ENCODE measurements at places on chromosomes 1 and 21.

DNA sequence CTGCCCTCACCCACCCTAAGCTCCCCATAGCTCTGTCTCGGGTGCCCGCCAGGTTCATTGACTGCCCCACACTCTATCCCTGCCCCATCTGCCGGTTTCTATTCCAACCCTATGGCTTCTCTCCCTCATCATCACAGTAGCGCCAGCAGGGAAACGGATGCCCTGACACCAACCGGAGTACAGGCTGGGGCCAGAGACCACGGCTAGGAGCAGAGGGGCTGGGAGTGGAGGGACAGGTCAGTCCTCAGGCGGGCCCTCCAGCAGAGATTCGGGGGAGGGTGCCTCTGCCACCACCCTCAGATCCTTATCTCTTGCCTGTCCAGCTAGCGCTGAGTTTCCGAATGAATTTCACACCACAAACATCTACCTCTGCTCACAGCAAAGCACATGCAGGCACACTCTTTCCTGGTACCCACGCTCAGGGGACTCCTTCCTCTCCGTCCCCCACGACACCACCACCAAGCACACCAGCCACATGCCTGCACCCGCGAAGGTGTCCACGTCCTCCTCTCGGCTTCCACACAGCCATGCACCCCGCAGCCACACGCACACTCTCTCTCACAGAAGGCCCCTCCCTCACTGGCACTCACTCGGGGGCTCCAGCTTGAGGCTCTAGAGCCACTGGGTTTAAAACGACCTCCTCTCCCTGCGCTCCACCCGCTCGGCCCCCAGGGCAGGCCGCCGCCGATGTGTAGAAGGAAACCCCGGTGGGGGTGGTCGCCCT lies 7.2 kb downstream of the TAL1 start:
- no peak overlapping the region for H3K27ac ChIP-seq
- no peak for DNase-seq
- H3K4me1 ChIP-seq = peaks cover 3% of the 10 kb centered on the region
- no peaks in the 10 kb centered on the region for H3K36me3 ChIP-seq
- no peak overlapping the region for H3K4me3 ChIP-seq
- peaks cover 88% of the 10 kb centered on the region for H3K27me3 ChIP-seq

DNA sequence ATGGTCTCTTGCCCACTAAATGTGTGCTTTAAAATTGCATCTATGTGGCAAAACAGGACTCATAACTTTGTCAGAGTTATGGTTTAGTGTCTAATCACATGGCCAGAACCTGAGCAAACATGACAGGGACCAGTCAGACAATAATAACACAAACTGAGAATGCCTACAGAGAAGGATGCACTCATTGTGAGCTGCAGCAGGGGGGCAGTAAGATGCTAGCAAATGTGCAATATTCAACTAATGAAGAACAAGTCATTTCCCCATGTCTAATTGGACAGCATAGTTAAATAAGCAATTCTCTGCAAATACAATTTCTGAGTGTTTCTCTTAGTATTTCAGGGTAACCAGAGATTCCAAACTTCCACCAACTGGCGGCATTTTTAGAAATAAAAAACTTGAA lies 30.8 kb downstream of the SPAG17 start:
- H3K4me1 ChIP-seq = no peaks in the 10 kb centered on the region
- H3K27ac ChIP-seq = no peak overlapping the region
- H3K27me3 ChIP-seq = no peaks in the 10 kb centered on the region
- H3K4me3 ChIP-seq = no peak overlapping the region
- no peaks in the 10 kb centered on the region for H3K36me3 ChIP-seq
- DNase-seq = no peak

DNA sequence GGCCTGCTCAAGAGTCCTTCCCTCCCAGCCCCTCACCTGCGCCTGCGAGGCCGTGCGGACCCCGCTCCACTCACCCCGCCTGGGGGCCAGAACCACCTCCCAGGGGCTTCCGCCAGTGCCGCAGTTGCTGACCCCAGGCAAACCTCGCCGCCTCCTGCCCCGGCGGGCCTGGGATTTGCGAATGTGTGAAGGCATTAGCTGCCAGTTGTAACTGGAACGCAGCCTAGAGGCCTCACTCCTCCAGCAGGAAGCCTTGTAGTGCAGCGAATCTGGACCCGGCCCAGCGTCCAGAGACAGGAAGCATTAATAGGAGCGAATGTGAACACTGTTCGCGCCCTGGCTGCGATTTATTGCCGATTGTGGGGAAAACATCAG lies 140.9 kb upstream of the ARHGEF16 start:
- no peak overlapping the region for H3K4me3 ChIP-seq
- DNase-seq = no peak

GRCh38 chr1:25893116-25893515 lies 13.1 kb downstream of the STMN1 start:
- H3K4me1 ChIP-seq = peaks cover 13% of the 10 kb centered on the region
- no peak overlapping the region for H3K4me3 ChIP-seq
- H3K27ac ChIP-seq = no peak overlapping the region
- H3K36me3 ChIP-seq = no peaks in the 10 kb centered on the region
- DNase-seq = no peak
